ENCODE measurements at places on chromosomes 5 and 9. TPM values are rescaled to one million over a fixed set of nuclear protein-coding genes. Genes with fewer than 3 reads are reported as not detected.

Gene SCGB3A2
- total RNA-seq: not detected

Gene ZNF658
- 4.5 TPM for total RNA-seq

Gene CDH10
- total RNA-seq: 2.4 TPM

Gene TMEM161B
- total RNA-seq: 17.1 TPM

Gene HNRNPAB
- 40.7 TPM for total RNA-seq

Gene GTF3C5
- total RNA-seq: 30.1 TPM

Gene HAPLN1
- 24.8 TPM for total RNA-seq

Gene NTNG2
- 4.2 TPM for total RNA-seq

Gene SLC27A6
- total RNA-seq: under 0.01 TPM

Gene HK3
- total RNA-seq: not detected

Gene IL7R
- total RNA-seq: 3.6 TPM

Gene SLC6A18
- not detected for total RNA-seq

Gene FCHO2
- 8.0 TPM for total RNA-seq

Gene PCDH12
- total RNA-seq: under 0.01 TPM

Gene RNF145
- 53.2 TPM for total RNA-seq

Gene PDLIM4
- total RNA-seq: 95.6 TPM

Gene PGM5
- 3.0 TPM for total RNA-seq

Gene SPATA31A3
- not detected for total RNA-seq

Gene FBP2
- not detected for total RNA-seq

Gene CDKN2B-AS1
- 6.5 TPM for total RNA-seq

Gene PCDHA12
- 0.18 TPM for total RNA-seq

Gene TSLP
- total RNA-seq: 0.42 TPM

Gene TAF1L
- total RNA-seq: not detected

Gene SCAI
- total RNA-seq: 18.6 TPM

Gene THOC3
- total RNA-seq: 58.2 TPM

Gene LHX2
- total RNA-seq: not detected

Gene PCDHGA7
- total RNA-seq: 4.2 TPM

Gene BRINP1
- total RNA-seq: not detected

Gene LCN6
- total RNA-seq: not detected

Gene TMEM215
- not detected for total RNA-seq

Gene GABRA1
- not detected for total RNA-seq

Gene CDO1
- total RNA-seq: 0.59 TPM

Gene CER1
- not detected for total RNA-seq

Gene IFNA10
- not detected for total RNA-seq

Gene PCA3
- not detected for total RNA-seq

Gene GLRA1
- not detected for total RNA-seq

Gene PCDHA11
- total RNA-seq: 0.18 TPM

Gene SERF1A
- total RNA-seq: 2.8 TPM

Gene ITGA1
- total RNA-seq: 107 TPM

Gene ZNF462
- total RNA-seq: 17.2 TPM

Gene TYRP1
- 0.46 TPM for total RNA-seq

Gene ARHGEF39
- 0.92 TPM for total RNA-seq

Gene NTRK2
- total RNA-seq: under 0.01 TPM

Gene PAIP2
- 60.0 TPM for total RNA-seq

Gene STPG3
- total RNA-seq: not detected

Gene STK32A
- 3.0 TPM for total RNA-seq

Gene IRX2
- not detected for total RNA-seq

Gene AJM1
- 2.1 TPM for total RNA-seq

Gene TIGD6
- total RNA-seq: 6.6 TPM

Gene AKNA
- 6.3 TPM for total RNA-seq

Gene BAAT
- total RNA-seq: 0.23 TPM

Gene SMIM33
- not detected for total RNA-seq

Gene SPOUT1
- 16.0 TPM for total RNA-seq
